DND-41 (cell line): ENCODE measurements at places on chromosomes 12 and 14.
A peak's percentile ranks its signal among the peaks of the same experiment; 100 is the strongest.

GRCh38 chr14:32934073-32934880 lies 4.4 kb upstream of the NPAS3 start:
- DNase-seq = no peak

- DNase-seq = peak; percentile 39
Observed at GRCh38 chr14:81269100-81269978, 48.6 kb upstream of the GTF2A1 start.

DNA sequence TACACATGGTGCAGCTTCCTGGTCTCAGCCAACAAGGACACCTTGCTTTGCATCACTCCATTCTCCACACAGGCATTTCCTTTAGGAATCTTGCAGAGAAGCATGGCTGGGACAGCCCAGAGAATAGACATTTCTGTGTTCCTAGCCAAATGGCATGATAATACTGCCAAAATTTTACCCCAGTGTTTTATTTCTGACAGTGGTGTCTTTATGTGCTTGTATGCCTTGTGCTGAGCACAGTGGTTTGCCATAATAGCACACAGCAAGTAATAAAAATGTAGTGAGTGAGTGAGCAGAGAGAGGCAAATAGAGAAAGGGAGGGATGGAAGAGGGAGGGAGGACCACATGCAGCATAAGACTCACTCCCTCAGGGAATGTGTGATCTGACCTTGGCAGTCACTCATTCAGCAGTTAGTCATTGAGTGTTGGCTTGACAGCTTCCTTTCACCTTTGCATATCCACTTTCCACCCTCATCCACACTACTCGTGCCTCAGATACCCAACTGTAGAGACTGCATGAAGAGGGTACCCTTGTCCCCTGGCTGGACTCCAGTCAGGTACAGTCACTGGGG lies 212.8 kb upstream of the CCDC196 start:
- no peak for DNase-seq

DNA sequence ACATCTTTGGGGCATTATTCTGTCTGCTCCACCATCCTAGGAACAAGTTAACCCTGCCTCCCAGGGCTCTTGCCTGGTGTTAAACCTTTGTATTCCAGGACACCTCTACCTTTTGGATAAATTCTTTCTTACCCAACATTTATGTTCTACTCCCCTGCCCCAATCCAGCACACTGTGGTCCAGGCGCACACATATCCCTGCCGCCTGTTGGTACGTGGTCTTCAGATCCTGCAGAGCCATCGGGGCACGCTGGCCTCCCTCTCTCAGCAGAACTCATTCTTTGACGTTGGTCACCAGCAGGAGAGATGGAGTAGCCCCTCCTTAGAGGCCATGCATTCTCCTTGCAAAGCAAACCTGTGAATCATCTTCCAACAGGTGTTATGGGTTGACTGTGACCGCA lies 5.1 kb upstream of the TMEM179 start:
- DNase-seq = no peak

DNA sequence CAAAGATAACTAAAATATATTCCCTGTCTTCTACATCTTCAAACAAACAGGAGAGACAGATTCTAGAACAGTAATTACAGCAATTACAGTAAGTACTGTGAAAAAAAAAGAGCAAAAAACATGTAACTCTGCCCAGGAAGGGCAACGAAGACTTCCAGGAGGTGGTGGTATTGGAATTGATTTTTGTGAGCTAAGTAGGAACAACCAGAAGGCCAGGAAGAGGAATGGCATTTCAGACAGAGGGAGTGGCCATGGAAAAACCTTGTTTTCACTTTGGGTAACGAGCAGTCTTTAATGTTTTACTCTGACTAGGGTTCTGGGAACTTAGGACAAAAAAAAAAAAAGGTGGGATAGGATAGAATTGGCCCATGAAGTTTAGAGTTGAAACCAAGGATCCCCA lies 196.3 kb upstream of the PLEKHG7 start:
- DNase-seq = no peak

DNA sequence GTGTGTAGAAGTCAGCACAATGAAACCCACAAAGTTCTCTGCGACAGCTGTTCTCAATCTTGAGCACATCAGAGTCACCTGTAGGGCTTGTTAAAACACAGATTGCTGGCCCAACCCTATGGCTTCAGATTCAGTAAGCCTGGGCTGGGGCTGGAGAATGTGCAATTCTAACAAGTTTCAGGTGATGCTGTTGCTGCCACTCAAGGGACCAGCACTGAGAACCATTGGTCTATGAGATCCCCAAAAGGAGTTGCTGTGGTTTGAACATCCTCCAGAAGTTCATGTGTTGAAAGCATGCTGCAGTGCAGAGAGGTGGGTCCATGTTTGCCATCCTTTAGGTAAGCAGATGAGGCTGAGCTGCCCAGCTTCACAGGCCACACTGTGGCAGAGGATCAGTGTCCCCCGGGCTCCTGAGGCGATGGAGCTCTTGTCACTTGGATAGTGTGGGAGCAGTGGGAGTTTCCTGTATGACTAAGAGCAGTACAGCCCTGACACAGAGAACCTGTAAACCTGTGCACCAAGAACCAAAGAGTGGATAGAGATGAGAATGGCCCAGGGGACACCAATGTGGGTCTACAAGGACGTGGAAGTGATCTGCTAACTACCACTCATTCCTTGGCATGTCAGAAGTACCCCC lies 8.0 kb upstream of the RTRAF start:
- DNase-seq = no peak
